Activated CD4-positive, alpha-beta memory T cell treated with anti-CD3 and anti-CD28 coated beads for 36 hours (primary cell): ENCODE measurements at places on chromosomes 4 and X. TPM values are rescaled to one million over a fixed set of nuclear protein-coding genes. Genes with fewer than 3 reads are reported as not detected.

- H3K4me1 ChIP-seq, result peaks cover 4% of the 10 kb centered on the region
- H3K27ac ChIP-seq, result no peak overlapping the region
- H3K4me3 ChIP-seq, result no peak overlapping the region
- H3K36me3 ChIP-seq, result no peaks in the 10 kb centered on the region
- DNase-seq, result no peak
- H3K27me3 ChIP-seq, result peaks cover 3% of the 10 kb centered on the region
Measured at GRCh38 chr4:105129286-105130040, 17.2 kb upstream of the TET2 start.

The RHOXF2 gene
- total RNA-seq, result not detected

DNA sequence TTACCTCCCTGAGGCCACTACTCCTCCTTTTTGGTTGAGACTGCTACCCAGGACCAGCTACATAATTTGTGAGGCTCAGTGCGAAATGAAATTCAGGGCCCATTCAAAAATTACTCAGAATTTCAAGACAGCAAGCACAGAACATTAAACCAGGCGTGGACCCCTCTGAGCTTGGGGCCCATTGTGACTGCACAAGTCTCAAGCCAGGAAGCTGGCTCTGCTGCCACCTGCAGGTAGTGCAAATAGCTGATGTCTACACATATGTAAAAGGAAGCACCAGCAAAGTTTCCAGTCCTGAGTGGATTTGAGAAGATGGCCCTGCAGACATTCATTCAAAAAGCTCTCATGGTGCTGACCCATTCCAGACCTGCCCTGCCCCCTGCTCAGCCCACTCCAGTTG lies 213.4 kb upstream of the LNX1 start:
- DNase-seq, result peak; percentile 29
- H3K27me3 ChIP-seq, result peaks cover 2% of the 10 kb centered on the region
- H3K4me3 ChIP-seq, result no peak overlapping the region
- no peak overlapping the region for H3K27ac ChIP-seq
- no peaks in the 10 kb centered on the region for H3K4me1 ChIP-seq

GRCh38 chr4:113452868-113453620 lies 308.5 kb downstream of the CAMK2D start:
- peaks cover 15% of the 10 kb centered on the region for H3K4me1 ChIP-seq
- peak overlapping the region; percentile 44 for H3K27ac ChIP-seq
- H3K4me3 ChIP-seq, result no peak overlapping the region
- no peaks in the 10 kb centered on the region for H3K27me3 ChIP-seq

DNA sequence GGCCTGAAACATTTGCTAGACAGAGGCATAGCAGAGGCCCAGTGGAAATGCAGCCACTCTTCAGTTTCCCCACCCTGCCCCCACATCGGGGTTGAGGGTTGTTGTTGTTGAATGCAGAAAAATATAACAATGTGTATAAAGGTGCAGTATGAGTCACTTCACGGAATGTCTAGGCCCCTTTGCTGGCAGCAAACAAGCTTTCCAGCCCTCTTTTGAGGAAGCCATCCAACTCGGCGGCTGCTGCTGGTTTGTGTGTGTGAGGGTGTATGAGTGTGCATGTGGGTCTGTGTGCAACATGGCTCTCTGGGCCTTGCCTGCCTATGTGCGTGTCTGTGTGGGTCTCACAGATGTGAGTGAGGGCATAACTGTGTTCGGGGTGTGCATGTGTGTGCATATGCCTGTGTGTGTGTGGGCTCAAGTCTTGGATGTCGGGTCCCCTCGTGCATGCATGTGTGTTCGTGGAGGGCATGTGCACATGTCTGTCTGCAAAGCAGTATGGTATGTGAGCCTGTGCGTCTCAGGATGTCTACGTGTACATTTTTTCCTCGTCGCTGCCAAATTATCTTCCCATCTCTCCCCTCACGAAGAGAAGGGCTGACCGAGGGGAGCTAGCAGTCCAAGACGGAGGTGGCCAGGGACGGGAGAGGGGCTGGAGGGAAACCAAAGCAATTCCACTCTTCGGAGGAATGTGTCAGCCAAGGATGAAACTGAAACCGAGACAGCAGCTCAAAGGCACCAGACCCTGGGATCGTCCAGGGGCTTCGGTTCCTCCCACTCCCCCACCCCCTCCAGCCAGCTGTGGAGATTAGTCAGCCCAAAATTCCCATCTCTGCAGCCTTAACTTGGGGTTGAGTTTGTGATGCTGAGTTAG lies 8.4 kb upstream of the ELF4 start:
- peak; percentile 45 for DNase-seq
- no peaks in the 10 kb centered on the region for H3K27me3 ChIP-seq
- peaks cover 39% of the 10 kb centered on the region for H3K4me1 ChIP-seq
- H3K36me3 ChIP-seq, result peaks cover 2% of the 10 kb centered on the region
- no peak overlapping the region for H3K4me3 ChIP-seq

The TASL gene
- total RNA-seq, result 1.6 TPM

DNA sequence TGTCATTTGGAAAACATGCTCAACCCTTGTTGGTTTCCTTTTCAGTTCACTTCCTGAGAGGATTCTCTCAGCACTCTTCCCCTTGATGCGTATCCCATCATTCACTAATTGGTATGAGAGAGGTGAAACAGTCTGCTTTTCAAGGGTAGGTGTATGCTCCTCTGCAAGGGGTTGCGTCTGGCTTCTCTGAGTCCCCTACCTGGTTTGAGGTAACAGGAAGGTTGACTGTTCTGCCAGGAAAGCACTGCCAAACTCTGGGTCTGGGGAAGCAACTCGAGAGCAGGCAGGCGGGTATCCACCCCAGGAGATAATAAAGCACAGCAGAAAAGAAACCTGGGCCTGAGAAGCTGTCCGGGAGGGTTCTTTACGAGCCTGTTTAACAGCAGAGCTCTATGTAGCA lies 101.2 kb downstream of the SHROOM4 start:
- no peak overlapping the region for H3K4me3 ChIP-seq
- H3K36me3 ChIP-seq, result no peaks in the 10 kb centered on the region
- no peak for DNase-seq

The PCDH10 gene
- not detected for total RNA-seq

The FGF5 gene
- not detected for total RNA-seq

DNA sequence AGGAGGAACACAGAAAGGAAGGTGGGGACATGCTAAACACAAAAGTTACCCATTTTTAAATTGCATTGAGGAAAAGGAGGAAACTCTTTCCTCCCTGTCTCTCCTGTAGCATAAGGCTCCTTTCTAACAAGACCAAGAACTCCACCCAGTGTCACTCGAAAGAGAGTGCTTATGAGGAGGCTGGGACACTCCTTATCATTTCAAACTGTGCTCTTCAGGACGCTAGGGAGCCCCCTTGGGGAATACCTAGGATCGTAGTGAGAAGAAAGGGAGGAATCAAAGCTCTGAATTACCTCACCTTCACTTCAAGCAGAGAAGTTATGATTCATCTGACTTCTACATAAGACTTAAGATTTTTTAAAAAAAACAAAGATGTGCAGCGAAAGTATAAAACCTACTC lies 65.5 kb downstream of the F9 start:
- no peak overlapping the region for H3K27ac ChIP-seq
- DNase-seq, result no peak
- no peaks in the 10 kb centered on the region for H3K4me1 ChIP-seq
- H3K4me3 ChIP-seq, result no peak overlapping the region
- H3K27me3 ChIP-seq, result no peaks in the 10 kb centered on the region

DNA sequence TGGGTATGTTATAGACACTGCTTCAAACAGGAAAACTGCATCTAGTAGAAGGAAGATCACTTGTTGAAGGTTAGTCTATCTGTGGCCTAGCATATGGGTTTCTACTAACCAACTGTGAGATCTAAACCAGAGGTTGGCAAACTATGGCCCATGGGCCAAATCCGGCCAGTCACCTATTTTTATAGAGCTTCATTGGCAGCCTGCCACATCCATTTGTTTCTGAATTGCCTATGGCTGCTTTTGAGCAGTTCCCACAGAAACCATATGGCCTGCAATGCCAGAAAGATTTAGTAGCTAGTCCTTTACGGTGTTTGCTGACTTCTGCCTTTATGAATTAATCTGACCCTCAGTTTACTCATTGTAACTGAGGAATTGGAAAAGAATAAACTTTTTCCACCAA lies 71.1 kb downstream of the MID1 start:
- H3K4me3 ChIP-seq, result no peak overlapping the region
- no peaks in the 10 kb centered on the region for H3K4me1 ChIP-seq
- H3K27me3 ChIP-seq, result no peaks in the 10 kb centered on the region
- no peak overlapping the region for H3K27ac ChIP-seq

The SLC30A9 gene
- total RNA-seq, result 43.3 TPM

- no peak overlapping the region for H3K27ac ChIP-seq
- H3K4me3 ChIP-seq, result no peak overlapping the region
- peaks cover 2% of the 10 kb centered on the region for H3K27me3 ChIP-seq
- no peak for DNase-seq
- H3K4me1 ChIP-seq, result no peaks in the 10 kb centered on the region
Measured at GRCh38 chrX:23228454-23228853, 106.2 kb upstream of the PTCHD1 start.

- H3K27ac ChIP-seq, result no peak overlapping the region
- no peaks in the 10 kb centered on the region for H3K27me3 ChIP-seq
- peaks cover 9% of the 10 kb centered on the region for H3K36me3 ChIP-seq
- H3K4me1 ChIP-seq, result peaks cover 10% of the 10 kb centered on the region
- no peak overlapping the region for H3K4me3 ChIP-seq
Measured at GRCh38 chr4:169715826-169716225, 41.9 kb downstream of the HPF1 start.
